ENCODE measurements at places on chromosomes 1 and 21.

- DNase-seq = no peak
These were observed 132.4 kb upstream of the KLHDC7A start for GRCh38 chr1:18348354-18348753.

DNA sequence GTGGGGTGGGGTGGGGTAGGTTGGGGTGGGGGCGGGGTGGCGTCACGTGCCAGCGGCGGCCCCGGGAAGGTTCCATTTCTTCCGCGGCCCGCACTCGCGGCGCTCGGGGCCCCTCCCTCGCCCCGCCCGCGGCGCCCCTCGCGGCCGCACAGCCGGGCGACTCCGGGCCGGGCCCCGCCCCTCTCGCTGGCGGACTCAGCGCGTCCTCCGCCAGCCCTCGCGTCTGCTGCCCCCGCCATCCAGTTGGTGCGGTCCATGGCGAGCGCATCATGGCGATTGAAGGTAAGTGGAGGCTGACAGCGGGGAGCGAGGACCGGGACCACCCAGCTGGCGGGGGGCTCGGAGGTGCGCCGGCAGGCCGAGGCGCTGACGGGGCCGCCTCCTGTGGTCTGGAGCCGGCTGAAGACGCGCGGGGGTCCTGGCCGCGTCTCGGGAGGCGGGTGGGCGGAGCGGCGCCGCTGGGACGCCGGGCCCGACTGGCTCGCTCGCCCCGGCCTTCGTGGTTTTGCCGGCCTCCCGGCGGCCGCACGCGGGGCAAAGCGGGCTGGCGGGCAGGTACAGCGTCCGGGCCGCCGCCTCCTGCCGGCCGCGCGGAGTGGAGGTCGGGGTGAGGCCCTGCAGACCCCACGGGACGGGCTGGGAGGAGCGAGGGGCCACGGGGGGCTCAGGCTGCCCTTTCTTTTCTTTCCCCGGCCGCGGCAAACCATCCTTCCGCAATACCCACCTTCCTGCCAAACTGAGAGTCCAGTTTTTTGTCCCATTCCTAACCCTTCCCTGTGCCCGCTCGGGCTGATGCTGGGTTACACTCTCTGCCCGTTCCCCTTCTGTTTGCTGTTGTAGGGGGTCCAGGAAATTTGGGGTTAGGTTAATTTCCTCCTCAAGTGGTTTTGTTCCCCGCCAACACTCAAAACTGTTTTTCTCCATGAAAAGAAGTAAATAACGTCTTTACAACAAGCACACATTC lies at the start of gene SYT14:
TSS of gene SYT14 (plus strand) at position 222 of the 964 bp plus-strand sequence. CDS start at position 270, 48 bp downstream.
- DNase-seq = peak; percentile 26

DNA sequence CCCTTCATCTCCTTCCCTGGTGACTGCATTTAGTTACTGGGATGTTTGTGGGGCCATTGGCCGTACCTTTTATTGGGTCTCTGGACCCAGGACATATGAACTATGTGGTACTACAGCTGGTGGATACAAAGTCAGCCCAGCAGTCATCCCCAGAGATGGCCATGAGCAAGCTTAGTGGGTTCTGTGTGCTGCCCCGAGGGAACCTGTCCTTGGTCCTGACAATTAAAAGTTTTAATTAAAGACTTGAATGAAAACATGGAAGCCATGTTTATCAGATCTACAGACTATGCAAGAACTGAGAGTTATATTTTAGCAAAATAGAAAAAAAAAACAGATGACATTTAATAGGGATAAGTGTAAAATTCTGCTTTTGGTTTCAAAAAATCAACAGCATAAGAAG lies 2.8 kb upstream of the NES start:
- no peak for DNase-seq

- no peak for DNase-seq
These were observed 78.6 kb downstream of the SYT6 start for GRCh38 chr1:114075105-114075504.

GRCh38 chr21:37557261-37557950 lies 190.8 kb downstream of the DYRK1A start:
- DNase-seq = no peak

GRCh38 chr1:230919207-230919606 lies 50.9 kb upstream of the C1orf198 start:
- no peak for DNase-seq

DNA sequence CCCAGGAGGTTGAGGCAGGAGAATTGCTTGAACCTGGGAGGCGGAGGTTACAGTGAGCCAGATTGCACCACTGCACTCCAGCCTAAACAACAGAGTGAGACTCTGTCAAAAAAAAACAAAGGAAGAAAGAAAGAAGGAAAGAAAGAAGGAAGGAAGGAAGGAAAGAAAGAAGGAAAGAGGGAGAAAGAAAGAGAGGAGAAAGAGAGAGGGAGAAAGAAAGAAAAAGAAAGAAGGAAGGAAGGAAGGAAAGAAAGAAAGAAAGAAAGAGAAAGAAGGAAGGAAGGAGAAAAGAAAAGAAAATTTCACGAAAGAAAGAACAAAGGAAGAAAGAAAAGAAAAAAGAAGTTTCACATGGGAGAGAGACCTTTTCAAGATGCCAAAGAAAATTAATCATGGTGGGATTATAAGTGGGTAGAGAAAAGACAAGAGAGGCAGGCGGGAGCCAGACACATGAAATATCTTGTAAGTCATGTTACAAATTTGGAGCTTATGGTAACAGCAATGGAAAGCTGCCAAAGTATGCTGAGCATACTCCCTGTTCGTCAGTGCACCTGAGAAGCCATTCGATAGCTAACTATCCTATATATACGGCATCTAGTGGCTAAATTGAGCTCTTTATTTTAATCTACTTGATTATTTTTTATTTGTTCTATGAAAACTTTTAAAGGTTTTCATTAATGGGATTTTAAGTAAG lies 41.3 kb upstream of the TNFSF4 start:
- DNase-seq = no peak

DNA sequence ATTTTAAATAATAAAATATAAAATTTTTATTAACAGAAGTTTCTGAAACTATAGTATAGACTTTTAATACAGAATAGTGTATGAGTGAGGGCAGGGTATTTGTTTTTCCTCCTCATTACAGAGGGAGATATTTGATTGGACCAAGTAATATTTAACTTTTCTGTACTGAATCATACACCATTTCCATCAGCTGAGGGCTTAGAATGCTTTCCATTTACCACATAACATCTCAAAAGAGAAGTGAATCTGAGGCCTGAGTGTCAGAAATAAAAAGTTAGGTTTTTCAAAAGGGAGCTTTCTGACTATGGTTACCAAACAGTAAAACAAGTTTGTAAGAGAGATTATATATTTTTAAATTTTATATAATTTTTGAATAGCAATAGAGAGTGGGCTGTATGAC lies 29.5 kb downstream of the TLCD4 start:
- DNase-seq = no peak

GRCh38 chr1:170284951-170285350 lies 139.2 kb downstream of the NTMT2 start:
- DNase-seq = no peak

- DNase-seq = peak; percentile 64
These were observed 30.5 kb downstream of the ZCCHC17 start for GRCh38 chr1:31327381-31327780.

DNA sequence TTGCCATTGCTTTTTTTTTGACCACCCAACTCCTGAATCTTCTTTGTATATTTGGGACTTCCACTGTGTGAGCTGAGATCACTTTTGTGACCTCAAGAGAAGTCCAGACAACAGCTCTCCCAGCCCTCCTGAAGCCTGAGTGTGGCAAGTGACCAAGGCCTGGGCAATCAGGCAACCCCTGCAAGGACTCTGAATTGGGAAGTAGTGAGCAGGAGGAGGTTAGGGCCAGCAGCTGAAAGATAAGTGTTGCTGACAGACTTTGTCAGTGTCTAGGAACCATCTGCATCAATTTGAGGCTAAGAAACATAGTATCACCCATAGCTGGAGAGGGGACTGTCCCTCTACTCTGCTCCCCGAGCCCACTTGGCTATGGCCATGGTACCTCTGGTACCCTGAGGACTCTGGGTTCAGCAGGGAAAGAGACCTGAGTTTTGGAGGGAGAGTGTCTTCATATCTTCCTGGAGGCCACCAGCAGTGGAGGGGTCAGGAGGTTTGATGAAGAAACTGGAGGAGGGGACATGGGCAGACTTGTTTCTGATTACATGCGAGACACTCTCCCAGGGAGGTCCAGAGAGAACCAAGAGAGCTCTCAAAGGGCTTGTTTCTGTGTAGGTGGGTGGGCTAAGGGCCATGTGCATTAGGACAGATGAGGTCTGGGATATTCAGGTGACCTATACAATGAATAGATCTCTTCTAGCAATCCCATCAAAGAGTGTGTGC lies 147.0 kb upstream of the DNAH14 start:
- no peak for DNase-seq

- no peak for DNase-seq
These were observed 25.5 kb downstream of the TNFRSF8 start for GRCh38 chr1:12088607-12089006.

GRCh38 chr1:207454046-207454964 lies at the start of gene CR2:
Gene CR2, plus strand, starts transcription at chr1:207454328. Its CDS starts 91 bp downstream, at chr1:207454419.
- no peak for DNase-seq

DNA sequence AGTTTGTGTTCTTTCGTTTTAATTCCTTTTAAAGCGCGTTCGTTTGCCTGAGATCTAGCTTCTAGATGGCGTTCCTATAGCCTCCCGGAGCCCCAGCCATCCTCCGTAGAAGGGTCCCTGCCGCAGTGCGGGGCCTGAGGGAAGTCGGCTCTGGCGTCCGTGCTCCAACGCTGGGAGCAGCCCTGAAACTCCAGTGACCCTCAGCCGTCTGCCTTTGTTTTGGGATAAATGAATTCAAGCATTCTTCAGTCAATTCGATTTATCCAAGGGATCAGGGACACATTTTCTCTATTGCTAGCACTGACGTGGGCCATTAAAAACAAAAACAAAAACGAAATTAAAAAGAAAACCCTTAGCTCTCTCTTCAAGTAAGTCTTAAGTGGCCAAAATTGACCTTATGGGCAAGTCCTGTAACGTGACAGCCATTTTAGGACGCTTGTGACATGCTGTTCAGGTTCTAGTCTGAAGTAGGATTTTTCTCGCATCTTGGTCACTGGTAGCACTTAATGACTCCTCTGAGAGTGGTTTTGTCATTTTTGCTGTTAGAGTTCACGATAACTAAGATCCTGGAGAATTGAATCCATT lies 742 bp upstream of the HSPA13 start:
- peak; percentile 32 for DNase-seq

DNA sequence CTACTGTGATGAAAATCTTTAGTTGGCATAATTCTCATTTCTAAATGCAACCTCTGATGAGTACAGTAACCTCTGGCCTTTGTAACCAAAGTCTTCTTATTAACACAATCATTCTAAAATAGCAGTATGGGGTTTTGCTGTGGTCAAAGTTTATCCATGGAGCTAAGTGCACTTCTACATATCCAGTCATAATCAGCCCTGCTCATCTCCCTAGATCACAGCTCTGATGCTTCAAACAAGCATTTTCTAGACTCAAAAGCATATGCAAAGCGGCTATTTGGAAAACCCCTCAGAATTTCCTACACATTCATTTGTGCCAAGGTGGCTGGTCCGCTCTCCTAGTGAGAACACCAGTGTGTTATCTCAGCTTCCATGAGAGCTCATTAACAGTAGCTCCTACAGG lies 418.6 kb downstream of the MRPL39 start:
- DNase-seq = no peak

DNA sequence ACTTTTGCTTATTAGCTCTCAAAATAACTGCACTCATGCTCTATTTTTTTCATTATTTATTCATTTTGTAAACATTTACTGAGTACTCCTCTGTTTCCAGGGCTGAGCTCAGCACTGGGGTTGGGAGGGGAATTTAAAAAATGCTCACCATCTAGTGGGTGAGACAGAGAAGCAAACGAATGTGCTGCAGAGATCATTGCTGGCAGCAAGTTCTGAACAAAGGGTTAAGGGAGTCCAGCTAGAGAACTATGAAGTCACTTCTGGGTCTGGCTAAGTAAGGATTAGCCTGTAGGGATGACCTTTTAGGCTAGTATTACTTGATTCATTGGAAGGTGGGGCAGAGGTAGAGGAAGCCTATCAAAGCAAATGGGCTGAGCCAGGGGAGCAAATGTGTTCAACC lies 99.1 kb upstream of the ZNF644 start:
- peak; percentile 30 for DNase-seq

DNA sequence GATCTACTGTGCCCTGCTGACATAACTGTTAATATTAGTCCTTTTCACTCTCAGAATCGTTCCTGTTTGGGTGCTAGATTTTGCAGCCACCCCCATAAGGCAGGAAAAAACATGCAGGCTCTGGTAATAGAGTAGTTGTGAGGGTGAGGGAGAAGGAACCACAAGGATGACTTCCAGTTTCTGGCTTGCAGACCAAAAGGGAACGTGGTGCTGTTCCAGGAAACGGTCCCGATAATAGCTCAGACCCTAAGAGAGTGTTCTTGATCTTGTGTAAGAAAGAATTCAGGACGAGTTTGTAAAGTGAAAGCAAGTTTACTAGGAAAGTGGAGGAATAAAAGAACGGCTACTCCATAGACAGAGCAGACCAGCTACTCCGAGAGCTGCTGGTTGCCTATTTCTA lies 50.7 kb upstream of the RHOU start:
- no peak for DNase-seq

GRCh38 chr1:197559655-197560054 lies 215.6 kb downstream of the DENND1B start:
- DNase-seq = no peak

- DNase-seq = peak; percentile 64
These were observed 8.5 kb upstream of the MEX3A start for GRCh38 chr1:156090840-156091188.

DNA sequence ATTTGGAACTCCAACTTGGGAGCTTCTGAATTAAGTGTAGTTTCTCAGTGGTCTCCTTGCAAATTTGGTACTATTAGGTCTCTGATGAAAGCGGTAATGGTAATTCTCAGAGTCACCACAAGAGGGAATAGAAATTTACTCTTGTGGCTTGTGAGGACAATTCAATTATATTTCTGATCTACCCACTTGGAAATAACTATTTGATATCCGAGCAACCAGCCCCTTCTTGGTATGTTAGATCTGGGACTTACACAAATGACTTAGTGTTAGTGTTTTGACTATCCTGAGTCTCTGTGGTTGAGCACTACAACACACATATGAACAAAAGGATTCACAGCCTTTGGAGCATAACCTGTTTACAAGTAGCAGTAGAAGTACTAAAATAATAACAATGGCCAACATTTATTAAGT lies 68.1 kb downstream of the RPS6KA1 start:
- no peak for DNase-seq

GRCh38 chr1:34332996-34333395 lies 156.3 kb downstream of the C1orf94 start:
- DNase-seq = no peak

- no peak for DNase-seq
These were observed 22.0 kb upstream of the FHAD1 start for GRCh38 chr1:15224974-15225373.
